CD4-positive, alpha-beta T cell treated with Interleukin-10 for 1 hour (primary cell): ENCODE measurements at places on chromosomes 1 and 21.

DNA sequence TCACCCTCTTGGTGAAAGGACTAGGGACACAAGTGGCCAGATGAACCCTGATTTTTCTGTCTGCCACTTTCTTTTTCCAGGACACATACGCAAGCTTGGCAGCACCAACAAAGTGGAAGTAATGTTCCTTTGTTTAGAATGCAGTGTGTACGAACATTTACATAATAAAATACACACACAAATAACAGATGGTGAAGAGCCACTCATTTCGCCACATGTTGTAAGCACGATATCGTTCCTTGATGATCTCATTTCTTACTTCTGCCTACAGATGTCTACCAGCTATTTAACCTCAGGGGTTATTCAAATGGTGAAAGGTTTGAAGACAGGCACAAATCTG lies 670.2 kb upstream of the CXADR start:
- no peak for DNase-seq

GRCh38 chr1:241161188-241161689 lies 195.8 kb downstream of the RGS7 start:
- no peak for DNase-seq

GRCh38 chr1:21503706-21504377 lies 5.4 kb upstream of the ALPL start:
- DNase-seq: no peak

- no peak for DNase-seq
Observed at GRCh38 chr1:156547434-156547833, 24.9 kb downstream of the IQGAP3 start.

- DNase-seq: no peak
Observed at GRCh38 chr1:182768963-182769362, 20.6 kb upstream of the NPL start.

DNA sequence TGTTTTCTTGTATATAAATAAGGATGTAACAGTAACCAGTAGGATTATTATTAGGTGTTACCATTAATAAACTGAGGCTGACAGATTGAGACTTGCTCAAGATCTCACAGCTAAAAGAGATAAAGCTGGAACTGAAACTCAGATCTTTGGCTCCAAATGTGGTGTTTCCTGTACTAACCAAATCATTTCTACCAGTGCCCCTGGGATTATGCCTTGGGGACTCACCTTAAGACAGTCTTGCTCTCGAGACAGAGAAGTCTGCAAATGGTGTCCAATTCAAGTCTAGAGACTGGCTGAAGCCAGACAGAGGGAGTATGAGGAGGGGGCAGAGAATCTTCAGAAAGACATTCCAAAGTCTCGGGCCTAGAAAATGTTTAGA lies 593 bp upstream of the CD53 start:
- DNase-seq: peak; percentile 29

- no peak for DNase-seq
Observed at GRCh38 chr1:30645807-30646206, 77.6 kb downstream of the MATN1 start.

DNA sequence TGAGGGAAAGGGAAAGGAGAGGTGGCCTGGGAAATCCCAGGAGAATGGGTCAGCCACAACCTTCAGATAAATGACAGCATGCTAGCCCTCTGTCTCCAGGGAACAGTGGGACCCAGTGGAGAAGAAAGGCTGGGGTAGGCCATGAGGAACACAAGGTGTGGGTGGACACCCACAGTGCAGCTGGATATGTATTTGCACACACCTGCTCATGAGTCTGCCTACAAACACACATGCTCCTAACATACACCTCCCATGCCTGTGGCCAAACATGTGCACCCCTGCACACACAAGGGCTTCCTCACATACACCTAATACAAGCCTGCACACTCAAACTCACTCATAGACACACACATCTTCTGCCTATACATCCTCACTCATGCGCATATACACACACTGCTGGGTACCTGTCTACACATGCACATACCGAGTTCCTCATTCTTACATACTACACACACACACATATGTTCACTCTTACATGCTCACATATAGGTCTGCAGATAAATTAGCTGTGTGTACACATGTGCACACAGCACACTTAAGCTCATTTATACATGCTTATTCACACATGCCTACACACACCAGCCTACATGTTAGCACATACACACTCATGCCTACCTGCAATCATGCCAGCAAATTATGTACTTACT lies 3.6 kb downstream of the C1orf216 start:
- no peak for DNase-seq

DNA sequence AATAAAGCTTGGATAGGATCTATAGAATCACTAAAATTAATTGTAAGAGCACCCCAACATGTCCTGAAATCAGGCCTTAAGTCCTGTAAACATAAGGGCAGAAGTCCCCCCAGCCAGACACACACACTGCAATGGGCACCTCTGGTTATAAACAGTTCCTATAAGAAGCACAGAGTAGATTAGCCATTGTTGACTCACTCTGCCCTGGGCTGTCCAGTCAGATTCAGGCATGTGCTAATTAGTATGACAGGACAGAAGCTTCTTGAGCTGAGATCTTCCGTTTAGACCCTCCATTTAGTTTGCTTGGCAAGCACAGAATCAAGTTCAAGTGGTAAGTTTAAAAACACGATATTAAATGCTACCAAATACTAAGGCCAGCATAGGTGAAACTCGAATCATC lies 11.8 kb upstream of the DENND1B start:
- no peak for DNase-seq

- no peak for DNase-seq
Observed at GRCh38 chr1:8570465-8570864, 247.0 kb downstream of the RERE start.

GRCh38 chr1:96236156-96236739 lies 485.3 kb upstream of the PTBP2 start:
- no peak for DNase-seq

GRCh38 chr21:36966821-36967768 lies 626 bp upstream of the HLCS start:
- no peak for DNase-seq

DNA sequence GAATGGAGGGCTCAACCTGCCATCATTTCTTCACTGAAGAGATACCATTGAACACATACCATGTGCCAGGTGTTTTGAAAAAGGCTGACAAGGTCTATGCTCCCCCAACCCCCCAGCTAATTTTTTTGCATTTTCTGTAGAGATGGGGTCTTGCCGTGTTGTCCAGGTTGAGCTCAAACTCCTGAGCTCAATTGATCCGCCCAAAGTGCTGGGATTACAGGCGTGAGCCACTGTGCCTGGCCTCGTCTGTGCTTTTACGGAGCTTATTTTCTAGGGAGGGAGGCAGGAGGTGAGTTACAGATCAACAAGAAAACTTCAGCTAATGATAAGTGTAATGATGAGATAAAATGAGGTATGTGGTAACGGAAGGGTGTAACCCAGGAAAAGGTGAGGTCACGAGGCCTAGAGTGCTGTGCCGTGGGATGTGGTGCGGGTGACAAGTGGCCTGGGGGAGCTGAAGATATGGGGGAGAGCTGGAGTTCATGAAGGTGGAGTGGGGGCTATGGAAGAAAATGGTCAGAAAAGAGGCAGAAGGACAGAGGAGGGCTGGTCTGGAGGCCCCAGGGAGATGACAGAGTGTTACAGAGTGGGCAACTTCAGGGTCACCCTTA lies 28.2 kb downstream of the FAAH start:
- DNase-seq: peak; percentile 41

DNA sequence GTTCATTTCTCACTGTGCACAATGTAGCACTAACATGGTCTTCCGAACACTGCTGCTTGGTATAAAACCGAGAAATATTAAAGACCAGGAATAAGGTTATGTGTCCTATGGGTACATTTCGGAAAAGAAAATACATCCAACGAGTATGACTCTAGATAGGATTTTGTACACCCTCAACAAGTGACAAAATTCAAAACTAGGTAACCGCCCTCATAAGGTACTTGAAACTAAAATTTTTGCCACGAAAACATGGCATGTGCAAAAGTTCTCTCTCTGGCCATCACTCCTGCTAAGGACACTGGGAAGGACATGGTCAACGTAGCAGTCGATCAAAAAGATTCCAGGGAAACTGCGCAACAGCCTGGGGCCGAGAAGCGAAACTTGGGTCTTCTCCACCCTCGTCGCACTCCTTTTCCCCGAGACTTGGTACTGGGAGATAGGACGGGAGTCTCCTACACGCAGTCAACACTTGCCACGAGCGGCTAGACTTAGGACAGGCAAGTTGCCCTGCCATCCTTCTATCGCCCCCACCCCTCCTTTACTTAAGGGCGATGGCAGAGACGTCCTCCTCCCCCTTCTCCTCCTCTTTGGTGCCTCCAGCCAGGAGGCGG lies 338 bp upstream of the TOR1AIP1 start:
- DNase-seq: no peak

DNA sequence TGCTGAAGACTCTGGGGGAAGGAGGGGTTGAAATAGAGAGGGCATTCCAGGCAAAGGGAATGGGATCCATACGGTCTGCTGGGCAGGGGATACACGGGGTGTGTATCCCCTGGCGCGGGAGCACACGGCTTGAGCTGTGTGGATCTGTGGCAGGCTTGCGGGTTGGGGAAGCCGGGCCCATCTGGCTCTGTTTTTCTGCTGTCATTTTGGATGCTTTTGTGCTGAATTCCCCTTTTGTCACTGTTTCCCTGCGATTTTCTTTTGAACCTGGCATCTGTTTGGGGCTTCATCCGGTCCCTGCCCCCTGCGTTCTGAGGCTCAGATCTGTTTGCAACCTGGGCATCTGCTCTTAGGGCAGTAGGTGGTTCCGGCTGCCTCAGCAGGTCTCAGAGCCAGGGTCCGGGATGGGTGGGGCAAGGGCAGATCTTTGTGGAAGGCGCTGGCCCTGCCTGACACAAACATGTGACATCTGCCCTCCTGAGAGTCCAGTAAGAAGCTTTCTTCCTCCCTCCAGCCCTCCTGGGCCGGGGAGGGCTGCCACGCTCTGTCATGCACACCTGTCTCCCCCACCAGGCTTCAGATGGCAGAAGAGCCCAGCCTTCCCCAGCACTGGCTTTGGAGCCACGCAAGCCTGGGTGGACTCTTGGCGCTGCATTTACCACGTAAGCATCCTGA lies 84.0 kb downstream of the IGSF21 start:
- no peak for DNase-seq

GRCh38 chr1:26700711-26701110 lies 4.9 kb downstream of the ARID1A start:
- DNase-seq: no peak

GRCh38 chr21:45202889-45203288 lies 84.8 kb downstream of the POFUT2 start:
- DNase-seq: no peak

- DNase-seq: no peak
Observed at GRCh38 chr1:90359994-90360393, 357.1 kb downstream of the BARHL2 start.

DNA sequence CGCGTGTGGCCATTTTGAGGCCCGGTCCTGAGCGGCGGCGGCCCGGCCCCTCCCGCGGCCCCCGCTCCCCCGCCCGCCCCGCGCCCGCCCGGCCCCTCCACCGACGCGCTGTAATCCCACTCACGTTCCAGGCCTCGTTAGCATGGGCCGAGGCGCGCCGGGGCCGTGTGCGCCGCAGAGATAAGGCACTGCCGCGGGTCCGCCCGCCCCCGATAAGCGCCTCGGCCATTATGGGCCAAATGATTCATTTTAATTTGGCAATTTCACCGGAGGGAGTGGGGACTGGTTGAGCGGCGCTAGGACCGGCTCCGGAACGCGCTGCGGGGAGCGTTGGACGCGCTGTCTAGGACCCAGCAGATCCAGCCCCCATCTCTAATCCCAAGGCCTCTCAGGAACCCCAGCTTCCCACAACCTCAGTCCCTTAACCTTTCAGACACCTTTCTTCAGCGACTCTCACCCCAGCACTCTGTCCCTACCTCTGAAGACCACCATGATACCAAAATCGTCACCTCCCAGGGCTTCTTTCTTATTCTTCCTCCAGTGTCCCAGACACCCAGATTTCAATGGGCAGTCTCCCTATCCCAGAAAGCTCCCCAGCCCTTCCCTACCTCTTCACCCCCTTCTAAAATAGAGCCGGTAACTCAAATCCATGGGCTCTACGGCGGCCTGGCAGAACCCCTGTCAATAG lies at the start of gene TAL1:
TAL1 (minus strand) TSS at position 39 of the 688 bp plus-strand sequence. CDS start 6,337 bp downstream, outside the sequence.
- DNase-seq: no peak

DNA sequence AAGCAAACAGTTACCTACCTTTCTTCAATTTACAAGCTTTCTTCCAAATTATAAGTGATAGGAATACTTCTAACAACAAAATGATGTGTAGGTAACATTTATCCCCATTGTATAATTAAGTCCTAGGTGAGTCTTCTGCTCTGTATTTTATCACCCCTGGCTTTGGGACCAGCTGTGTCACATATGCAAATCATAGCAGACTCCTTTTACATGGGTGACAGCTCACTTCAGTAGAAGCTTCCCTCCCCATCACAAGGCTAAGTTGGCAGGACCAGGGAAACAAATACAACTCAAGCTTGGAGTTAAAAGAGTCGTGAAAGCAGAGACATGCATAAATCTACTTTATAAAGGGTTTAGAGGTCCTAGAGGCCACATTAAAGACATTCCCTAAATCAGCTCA lies 121.1 kb upstream of the RUNX1 start:
- DNase-seq: no peak

GRCh38 chr21:32367158-32367557 lies 25.7 kb downstream of the URB1 start:
- DNase-seq: no peak

GRCh38 chr1:165826565-165827267 lies 698 bp upstream of the UCK2 start:
- no peak for DNase-seq

- no peak for DNase-seq
Observed at GRCh38 chr1:178973652-178974101, 52.0 kb upstream of the FAM20B start.

DNA sequence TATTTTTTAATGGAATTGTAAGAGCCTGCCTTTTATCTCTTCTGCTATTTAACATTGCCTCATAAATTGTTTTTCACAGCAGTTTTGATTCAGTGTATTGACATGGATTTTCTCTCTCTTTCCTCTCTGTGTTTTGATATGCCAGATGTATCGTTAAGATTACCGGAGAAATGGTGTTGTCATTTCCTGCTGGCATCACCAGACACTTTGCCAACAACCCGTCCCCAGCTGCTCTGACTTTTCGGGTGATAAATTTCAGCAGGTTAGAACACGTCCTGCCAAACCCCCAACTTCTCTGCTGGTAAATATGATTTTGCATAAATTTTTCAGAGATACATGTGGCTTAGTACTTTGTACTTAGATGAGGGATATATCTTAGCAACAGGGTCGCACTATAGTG lies 23.1 kb upstream of the DYNLT5 start:
- DNase-seq: peak; percentile 3

- no peak for DNase-seq
Observed at GRCh38 chr1:31753707-31754349, 10.3 kb downstream of the ADGRB2 start.

GRCh38 chr21:36813052-36813451 lies 114.1 kb downstream of the SIM2 start:
- no peak for DNase-seq

- no peak for DNase-seq
Observed at GRCh38 chr1:219264561-219264960, 90.9 kb downstream of the LYPLAL1 start.

DNA sequence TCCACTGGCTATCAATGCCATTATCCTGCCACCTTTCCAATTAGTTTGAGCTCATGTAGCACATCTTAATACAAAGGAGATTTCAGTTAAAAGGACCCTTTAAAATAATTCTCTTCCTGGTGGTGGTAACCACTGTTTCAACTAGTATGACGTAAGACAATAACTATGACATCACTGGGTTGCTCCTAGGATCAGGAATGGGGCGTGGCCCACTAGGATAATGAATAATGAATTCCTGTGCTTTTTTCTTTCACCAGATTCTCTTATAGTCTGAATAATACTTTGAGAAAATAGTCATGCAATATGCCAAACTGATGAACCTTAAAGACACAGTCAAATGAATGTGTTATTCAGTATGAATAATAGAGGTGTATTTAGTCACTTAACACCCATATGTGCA lies 10.6 kb upstream of the KIFAP3 start:
- DNase-seq: no peak
